Suppressor macrophage treated with lipopolysaccharide for 1 hour (primary cell): ENCODE measurements at places on chromosomes 5 and 9.

DNA sequence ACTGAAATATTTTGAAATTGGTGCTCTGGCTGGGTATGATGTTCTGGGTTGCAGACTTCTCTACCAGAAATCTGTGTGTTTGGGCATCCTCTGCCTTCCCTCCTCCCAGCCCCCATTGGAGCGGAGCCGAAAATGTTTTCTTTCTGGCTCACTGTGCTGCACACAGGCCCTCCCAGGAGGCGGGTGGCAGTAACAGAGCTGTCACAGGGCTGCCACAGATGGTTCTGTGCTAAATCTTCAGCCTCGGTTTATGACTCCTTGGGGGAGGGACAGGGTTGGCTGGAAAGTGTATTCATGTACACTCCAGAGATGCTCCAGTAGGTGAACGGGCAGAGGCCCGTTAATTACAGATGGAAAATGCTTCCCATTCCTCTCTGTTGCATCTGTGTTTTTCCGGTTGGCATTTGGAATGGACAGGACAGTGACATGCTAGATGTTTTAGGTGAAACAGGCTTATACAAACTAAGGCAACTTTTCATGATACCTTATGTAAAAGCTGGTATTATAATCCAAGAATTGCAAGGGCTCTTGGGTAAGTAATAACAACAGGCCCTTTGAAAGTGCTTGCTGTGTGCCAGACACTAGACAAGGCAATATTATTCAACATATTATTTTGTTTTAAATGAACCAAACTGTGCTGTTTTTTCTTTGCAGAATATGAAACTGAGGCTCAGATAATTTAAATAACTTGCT, 180.2 kb downstream of the ADCY2 start:
- no peak for DNase-seq

- DNase-seq = no peak
Observed at GRCh38 chr9:124342776-124343485, 72.3 kb downstream of the PSMB7 start.

GRCh38 chr5:26553079-26553478, 485.3 kb downstream of the CDH9 start:
- no peak for DNase-seq

- DNase-seq = no peak
Observed at GRCh38 chr9:13823026-13823425, 490.9 kb downstream of the NFIB start.
